Activated CD8-positive, alpha-beta memory T cell treated with anti-CD3 and anti-CD28 coated beads for 1 hour (primary cell): ENCODE measurements at places on chromosomes 2 and 18.

GRCh38 chr2:108377815-108378630, at the start of gene SULT1C4:
Gene SULT1C4 (plus strand): TSS chr2:108377954. CDS start chr2:108378338, 384 bp downstream.
- DNase-seq = no peak

GRCh38 chr2:229205704-229206103, 65.4 kb downstream of the PID1 start:
- no peak for DNase-seq

GRCh38 chr2:28979576-28980366, 1.3 kb upstream of the TOGARAM2 start:
- no peak for DNase-seq

DNA sequence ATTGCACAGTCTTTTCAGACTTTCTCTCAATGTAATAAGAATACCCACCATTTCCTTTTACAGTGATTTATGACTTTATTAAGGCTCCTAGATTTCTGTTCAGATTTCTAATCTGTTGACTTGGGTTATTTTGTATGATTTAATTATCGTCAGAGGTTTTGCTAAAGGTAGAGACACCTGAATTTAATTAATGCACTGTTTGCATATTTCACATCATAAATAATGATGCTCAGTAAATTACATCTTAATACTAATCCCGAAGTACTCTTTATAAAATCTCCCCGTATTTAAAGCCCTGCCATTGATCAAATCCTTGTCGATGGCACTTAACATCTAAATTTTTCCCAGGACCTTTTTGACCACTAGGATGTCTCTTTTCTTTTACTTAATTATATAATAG, 399.9 kb downstream of the MEIS1 start:
- no peak for DNase-seq

DNA sequence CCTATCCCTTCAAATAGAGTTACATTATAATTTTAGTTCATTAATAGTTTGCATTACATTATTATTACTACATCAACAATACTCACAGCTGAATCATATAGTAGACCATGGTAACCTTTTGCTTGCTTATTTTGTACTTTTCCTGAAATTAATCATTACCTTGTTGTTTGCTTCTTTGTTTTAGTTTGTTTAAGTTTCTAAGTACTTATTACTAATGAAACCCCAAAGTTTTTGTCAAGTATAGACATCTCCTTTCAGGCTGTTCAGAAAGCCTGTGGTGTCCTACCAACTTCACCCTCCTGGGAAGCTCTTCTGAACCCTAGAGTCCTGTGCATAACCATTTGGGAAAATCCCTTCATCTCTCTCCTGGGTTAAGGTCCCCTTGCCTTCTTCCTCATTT, 43.5 kb upstream of the LAPTM4A start:
- no peak for DNase-seq

DNA sequence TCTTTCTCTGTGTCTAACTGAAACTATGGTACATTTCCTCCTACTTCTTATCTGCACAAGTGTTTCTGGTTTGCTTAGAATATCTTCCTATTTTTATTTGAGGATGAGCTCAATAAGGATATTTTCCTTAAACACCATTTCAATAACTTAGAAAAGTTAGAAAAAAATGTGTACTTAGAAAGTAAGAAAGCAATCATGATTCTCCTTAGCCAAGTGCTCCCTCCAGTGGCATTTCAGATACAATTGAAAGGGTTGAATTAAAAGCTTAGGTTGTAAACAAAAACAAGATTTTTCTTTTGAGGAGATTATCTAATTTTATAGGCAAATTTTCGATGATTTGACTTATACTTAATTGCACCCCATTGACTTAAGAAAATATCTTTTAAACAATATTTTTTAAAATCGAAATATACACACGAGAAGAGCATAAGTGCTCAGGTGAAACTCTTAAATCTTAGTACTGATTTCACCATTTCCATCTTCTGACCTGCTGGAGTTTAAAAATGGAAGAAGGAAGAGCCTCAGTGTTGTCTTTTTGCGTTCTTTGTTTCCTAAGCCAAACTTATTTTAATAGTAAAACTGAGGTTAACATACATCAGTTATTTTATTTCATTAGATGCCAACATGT, 26.9 kb downstream of the C18orf63 start:
- no peak for DNase-seq

DNA sequence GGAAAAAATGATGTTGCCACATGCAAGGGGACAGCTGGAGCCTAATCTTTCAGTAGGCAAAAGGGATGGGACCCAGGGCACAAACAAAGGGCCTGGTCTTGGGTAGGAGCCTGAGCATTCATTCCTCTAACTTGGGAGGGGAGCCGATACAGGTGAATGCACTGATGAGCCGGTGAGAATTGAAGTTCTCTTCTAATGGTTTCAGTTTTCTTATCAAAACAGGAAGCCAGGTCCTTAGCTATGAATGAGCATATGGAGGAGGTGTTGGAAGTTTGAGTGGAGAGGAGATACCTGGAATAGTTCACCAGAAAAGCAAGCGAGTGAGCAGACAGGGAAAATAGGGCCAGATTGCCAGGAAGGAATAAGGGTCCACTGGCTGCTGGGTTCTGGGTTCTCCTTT, 10.1 kb downstream of the DPP4 start:
- DNase-seq = no peak

- DNase-seq = no peak
These were observed 63.8 kb downstream of the PDE11A start for GRCh38 chr2:178008636-178009289.

DNA sequence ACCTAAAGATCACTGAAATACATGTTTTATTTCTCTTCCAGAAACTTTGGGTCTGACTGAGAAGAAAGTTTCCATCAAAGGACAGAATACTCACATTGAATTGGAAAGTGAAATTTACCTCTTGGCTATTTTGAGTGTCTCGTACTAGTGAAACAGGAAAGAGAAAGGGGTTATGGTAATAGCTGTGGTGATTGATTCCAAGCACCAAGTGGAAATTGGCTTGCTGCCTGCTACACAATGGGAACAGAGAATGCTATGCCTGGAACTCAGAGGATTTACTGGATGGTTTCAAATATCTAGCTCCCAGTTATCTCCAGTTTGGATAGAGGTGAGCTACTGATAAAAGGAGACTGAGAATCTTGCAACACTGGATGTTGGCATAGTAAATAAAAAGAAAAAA, 492.8 kb upstream of the FSIP2 start:
- DNase-seq = no peak

- DNase-seq = no peak
These were observed 499.5 kb upstream of the MYT1L start for GRCh38 chr2:2830576-2830975.

DNA sequence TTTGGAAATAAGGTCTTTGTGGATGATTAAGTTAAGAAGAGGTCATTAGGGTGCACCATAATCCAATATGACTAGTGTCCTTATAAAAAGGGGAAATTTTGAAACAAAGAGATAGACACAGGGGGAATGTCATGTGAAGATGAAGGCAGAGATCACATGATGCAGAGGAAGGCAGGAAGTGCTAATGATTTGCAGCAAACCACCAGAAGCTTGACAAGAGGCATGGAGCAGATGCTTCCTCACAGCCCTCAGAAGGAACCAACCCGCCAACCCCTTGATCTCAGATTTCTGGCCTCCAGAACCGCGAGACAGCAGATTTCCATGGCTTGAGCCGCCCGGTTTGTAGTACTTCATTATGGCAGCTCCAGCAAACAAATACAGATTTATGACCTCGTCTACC, 17.4 kb upstream of the SMARCAL1 start:
- no peak for DNase-seq

DNA sequence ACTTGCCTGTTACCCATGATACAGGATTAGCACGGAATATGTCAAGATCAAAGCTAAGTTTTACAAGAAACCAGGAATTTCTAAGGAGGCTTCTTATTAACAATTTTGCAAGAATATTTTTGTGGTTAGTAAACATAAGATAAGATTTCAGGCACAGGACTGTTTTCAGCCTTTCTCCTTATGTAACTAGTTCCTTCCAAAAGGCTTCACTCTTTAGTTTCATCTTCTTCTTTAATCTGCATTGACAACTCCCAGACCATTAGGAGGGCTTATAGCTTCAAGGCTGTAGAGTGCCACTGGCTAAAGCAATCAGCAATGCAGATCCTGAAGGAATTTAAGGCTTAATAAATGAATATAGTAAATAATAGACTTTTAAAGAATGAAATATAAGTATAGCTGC, 29.3 kb downstream of the SLC14A1 start:
- no peak for DNase-seq

GRCh38 chr2:8584174-8585066, 97.4 kb upstream of the ID2 start:
- no peak for DNase-seq

DNA sequence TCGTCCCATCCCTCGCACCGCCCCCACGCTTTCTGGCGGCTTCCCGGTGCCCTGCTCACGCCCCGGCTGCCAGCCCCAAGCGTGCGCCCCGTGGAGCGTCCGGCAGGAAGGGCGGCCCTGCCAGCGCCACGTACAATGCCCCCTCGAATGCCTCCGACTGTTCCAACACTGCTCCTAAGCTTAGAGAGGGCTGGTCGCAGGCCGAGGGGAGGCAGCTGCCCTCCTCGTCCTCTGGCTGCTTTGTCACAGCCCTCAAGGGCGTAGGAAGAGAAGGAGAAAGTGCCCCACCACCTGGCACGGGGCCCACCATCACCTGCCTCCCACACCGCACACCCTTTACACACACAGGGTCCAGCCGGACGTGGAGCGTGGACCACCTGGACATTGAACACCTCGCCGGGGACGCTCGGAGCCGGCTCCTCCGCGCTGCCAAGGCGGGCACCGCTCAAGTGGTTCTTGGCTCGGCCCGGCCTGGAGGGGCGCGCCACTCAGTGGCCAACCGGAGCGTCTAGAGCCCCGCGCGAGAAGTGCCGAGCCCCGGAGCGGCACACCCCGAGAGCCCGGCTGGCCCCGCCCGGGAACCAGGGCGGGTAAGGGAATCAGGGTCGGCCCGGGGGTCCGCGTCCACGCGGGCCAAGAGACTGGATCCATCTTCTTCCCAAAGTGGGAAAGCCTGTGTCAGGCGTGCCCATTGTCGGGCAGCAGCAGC, 830 bp downstream of the DNER start:
- no peak for DNase-seq

DNA sequence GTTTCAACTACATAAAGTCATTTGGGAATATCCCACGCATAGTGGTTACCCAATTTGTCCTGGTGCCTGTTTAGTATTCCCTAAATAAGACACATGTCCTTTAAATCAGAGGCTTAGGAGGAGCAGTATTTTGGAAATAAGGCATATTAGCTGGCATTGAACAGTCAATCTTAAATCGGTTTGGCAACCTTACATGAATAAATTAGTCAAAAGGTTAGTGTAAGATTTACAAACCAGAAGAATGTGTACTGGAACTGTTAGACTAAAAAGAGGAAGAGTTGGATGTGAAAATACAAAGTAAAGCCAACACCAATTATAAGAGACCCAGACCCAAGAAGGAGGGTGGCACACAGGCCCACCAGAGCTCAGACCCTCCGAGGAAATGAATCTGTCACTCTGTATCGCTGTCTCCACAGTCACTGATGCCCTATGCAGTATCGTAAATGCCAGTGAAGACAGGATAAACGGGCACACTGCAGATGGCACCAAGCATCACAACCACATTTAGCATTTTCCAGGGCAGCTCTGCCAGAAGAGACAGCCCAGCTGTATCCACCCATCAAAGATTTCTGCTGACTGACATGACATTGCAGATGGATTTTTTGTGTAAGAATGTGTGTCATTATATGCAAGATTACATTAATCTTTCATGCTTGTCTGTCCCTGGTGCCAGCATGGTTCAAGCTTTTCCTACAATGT, 90.4 kb downstream of the CERKL start:
- no peak for DNase-seq

DNA sequence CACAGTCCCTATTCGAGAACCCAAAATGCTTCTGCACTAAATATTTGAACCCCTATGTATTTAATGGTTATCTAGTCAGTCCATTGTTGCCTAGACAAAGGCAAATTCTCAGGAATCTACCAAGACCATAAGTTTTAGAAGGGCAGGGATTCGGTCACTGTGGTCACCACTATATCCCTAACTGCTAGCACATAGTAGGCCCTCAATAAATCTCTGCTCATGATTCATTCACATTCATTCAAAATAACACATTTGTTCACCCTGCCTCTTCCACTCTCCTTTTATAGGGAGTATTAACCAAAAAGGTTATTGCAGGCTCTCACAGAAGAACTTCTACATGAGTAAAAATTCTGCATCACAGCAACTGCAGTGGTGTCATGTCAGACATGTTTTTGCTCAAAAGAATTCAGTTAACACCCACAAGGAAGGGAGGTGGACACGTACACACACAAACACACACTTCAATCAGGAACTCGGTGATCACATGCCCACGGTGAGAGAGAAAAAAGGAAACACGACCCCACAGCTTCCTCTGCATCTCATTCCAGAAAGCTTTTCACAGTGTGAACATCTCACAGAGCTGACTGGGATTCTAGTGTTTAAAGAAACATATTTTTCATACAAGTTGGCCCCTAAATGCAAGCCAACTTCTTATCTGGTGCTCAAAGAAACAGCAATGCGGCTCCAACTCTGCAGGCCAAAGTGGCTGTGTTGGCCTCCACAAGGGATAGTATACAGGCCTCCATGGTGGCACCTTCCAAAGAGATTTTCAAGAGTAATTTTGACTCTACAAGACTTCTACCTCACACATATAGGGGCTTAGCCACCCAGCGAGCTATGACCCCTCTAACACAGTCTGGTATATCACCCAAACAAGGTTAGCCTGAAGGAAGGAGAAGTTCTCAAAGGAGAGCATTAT, 98.0 kb downstream of the ANKRD44 start:
- no peak for DNase-seq

- DNase-seq = no peak
These were observed 6.3 kb downstream of the MSGN1 start for GRCh38 chr2:17822445-17823117.

DNA sequence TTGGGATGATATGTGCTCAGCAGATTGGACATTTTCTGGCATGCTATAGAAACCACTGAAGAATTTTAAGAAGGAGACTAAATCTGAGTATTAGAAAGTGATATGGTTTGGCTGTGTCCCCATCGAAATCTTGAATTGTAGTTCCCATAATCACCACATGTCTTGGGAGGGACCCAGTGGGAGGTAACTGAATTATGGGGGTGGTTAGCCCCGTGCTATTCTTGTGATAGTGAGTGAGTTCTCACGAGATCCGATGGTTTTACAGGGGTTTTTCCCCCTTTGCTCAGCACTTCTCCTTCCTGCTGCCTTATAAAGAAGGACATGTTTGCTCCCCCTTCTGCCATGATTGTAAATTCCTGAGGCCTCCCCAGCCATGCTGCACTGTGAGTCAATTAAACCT, 535.9 kb upstream of the VRK2 start:
- no peak for DNase-seq

- no peak for DNase-seq
These were observed 1.3 kb downstream of the CIAO1 start for GRCh38 chr2:96267159-96267971.
